ENCODE measurements at places on chromosomes 3 and 15.

DNA sequence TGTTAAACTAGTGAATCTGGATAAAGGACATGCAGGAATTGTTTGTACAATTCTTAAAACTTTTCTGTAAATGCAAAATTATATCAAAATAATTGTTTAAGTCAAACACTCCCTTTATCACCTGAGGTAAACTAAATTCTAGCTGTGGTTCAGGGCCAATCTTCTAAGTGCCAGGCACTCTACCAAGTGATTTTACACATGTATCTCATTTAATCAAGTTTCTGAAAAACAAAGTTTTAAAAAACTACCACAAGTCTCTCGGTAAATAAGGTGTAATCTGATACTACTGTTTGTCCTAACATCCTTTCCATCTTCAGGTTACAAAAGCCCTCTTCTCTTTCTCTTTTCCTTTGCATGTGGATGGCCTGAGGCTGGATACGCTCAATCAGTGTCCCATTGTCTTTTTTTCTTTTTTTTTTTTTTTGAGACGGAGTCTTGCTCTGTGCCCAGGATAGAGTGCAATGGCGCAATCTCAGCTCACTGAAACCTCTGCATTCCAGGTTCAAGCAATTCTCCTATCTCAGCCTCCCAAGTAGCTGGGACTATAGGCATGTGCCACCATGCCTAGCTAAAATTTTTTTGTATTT is 19.3 kb downstream of the IFT80 start:
- DNase-seq: no peak

GRCh38 chr15:70777170-70777926 is 14.0 kb upstream of the UACA start:
- no peak for DNase-seq

DNA sequence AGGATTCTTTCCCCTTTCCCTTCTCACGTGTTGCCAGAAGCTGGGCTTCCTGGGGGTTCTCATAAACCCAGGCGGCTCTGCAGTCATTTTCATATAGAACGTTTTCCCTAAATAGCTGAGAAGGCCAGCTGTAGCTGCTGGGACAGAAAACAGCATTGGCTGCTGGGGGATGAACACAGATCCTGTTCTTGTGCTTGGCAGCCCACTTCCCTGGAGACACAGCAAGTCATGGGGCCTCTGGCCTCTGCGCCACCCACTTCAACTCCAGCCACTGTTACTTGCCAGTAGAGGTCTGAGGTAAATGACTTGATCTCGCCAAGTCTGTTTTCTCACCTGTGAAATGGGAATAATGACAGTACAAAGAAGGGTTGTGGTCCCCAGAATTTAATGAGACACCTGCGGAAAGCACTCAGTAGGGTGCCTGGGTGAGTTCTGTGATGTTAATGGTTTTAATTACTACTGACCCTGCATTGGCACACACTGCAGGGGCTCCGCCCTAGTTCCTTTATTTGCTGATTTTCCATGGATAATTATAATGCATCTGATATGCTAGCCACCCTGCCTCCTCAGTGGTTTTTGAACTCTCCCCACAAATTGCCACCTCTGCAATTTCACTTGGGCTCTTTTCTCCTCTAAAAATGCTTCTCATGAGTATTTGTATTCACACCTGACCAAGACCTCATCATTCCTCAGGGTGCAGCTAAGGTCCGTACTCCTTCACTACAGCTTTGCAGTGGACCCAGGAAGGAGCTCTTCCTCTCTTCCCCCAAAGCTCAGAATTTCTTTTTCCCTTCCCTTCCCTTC is 274.7 kb downstream of the RPLP1 start:
- no peak for DNase-seq

DNA sequence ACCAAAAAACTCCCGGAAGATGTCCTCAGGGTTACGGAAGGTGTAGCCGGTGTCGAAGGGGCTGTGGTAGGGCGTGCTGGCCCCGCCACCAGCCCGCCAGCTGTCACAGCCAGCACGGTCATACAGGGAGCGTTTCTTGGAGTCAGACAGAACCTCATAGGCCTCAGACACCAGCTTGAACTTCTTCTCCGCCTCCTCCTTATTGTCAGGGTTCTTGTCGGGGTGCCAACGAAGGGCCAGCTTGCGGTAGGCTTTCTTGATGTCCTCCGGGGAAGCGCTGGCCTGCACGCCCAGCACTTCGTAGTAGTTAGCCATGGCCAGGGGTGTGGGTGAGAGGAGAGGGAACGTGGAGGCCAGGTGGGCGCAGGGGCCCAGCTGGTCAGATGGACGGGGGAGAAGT is 3.8 kb downstream of the DNAJB8 start:
- no peak for DNase-seq

- DNase-seq: no peak
Observed at GRCh38 chr3:139117136-139117675, 72.5 kb upstream of the PRR23C start.

DNA sequence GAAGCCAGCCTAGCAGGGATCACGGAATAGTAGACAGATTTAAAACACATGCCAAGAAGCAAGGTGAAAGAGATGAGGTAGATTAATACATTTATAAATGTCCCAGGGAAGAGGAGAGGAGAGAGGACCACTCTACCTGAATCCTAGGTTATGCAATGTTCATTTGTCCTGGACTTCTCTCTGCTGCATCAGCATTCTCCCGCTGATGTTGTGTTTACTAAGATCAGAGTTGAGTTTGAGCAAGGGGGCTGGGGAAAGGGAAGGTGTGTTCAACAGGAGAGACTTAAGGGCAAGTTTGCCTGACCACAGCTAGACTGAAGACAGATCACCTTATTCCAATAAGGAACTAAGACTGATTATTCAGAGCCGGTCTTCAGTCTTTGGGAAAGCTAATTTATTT is 1.1 kb upstream of the KPNA1 start:
- DNase-seq: no peak

- no peak for DNase-seq
Observed at GRCh38 chr3:4355401-4356219, 52.4 kb downstream of the SETMAR start.

GRCh38 chr3:125435231-125435630 is 60.1 kb upstream of the ZNF148 start:
- no peak for DNase-seq

DNA sequence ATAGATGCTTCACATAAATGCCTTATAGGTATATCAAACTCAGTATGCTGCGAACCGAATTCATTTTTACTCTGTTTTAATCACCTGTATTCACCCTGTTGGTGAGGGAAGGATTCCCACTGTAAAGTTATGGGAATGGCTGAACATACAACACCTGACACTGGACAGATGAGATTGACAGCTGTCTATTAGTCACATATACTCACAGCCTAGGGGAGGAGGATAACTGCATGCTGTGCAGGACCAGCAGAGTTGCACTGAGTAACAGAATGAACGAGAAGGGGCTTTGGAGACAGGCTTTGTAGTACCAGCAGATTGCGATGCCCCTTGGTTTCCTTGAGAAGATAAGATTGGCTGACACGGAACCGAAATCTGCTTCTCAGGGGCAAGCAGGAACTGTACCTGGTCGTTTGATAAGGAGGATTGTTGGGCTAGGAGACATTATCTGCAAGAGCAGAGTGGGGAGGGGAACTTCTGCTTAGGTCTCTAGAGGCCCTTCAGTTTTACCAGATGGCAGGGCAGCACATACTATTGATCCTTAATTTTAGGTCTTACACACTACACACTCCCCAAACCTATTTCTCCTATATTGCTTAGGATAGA is 43.5 kb upstream of the SLC22A13 start:
- no peak for DNase-seq

- no peak for DNase-seq
Observed at GRCh38 chr3:139533781-139534454, 5.6 kb downstream of the RBP1 start.

GRCh38 chr3:143311096-143311495 is 191.5 kb downstream of the CHST2 start:
- DNase-seq: no peak

DNA sequence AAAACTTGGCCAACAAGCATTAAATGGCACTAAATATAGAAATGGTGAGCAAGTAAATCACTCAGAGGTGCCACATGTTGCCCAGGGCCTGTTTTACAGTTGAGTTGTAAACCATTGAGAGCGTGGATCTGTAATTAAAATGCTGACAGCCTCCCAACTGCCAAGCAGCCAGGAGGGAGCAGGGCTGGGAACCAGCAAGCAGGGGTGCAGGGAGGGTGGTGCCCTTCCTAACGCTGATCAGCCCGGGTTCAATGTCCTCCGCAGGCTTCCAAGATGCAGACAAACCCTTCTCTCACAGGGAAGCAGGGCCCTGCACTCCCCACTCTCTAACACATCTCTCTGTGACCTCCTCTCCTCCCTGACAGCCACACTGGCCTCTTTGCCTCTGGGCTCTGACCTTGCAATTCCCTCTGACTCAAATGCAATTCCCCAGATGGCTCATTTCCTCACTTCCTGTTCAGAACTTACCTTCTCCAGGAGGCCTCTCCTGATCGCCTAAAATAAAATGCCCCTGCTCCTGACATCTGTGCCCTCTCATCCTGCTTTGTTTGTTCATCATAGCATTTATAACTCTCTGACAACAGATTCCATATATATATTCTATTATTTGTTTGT is 40.0 kb downstream of the WNT7A start:
- DNase-seq: no peak

DNA sequence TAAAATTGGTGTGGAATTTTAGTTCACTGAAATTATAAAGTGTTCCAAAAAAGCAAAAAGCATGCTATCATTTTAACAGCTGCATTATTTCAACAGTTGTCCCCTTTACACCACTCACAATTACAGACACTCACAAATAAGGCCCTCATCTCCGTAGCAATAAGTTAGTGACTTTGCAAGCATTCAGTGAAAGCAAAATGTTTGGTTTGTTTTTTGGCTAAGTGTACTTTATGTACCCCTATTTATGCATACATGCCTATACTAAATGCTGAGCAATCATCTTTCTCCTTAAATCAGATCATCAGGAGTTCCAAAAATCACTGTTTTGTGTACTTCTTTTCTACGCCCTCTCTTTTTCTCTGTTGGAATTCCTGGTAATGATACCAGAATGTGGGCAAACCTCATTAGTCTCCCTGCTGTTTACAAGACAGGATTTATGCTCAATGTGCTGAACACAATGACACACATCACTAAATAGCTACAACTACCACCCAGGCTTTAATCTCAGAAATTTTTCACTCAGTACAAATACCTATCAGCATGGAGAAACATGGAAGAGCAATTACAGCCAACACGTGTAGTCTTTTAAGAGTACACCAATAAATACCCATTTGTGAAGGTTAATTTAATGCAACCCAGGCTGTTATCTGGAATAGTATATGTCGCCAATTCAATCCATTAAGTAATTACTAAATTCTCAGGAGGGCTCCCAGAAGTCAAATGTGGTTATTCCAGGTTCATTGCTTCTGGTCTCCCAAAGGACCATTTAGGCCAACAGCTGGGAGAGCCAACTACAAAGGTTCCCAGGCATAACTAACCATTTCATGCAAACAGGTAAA is 12.0 kb downstream of the ALDH1A2 start:
- DNase-seq: no peak

GRCh38 chr3:53820084-53820483 is 26.1 kb downstream of the CHDH start:
- DNase-seq: no peak

- no peak for DNase-seq
Observed at GRCh38 chr3:2993736-2994135, 116.4 kb downstream of the IL5RA start.

GRCh38 chr3:101946906-101947305 is 97.6 kb downstream of the NFKBIZ start:
- no peak for DNase-seq

DNA sequence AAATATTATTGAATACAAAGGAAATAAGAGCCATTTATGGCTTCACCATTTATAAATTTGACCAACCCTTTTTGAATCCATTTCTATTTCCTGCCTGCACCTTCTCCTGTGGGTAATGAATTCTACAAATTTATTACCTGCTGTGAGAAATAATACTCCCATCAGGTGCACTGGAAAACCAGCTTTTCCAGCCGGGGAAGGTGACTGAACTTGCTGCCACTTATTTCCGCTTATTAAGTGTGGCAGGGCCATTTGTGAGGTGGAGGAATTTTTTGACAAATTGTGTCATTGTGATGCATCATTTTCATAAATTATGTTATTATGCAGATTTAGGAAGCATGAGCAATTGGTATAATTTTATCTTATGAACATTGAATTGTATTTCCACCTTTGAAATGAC is 151.1 kb downstream of the SQOR start:
- DNase-seq: no peak

DNA sequence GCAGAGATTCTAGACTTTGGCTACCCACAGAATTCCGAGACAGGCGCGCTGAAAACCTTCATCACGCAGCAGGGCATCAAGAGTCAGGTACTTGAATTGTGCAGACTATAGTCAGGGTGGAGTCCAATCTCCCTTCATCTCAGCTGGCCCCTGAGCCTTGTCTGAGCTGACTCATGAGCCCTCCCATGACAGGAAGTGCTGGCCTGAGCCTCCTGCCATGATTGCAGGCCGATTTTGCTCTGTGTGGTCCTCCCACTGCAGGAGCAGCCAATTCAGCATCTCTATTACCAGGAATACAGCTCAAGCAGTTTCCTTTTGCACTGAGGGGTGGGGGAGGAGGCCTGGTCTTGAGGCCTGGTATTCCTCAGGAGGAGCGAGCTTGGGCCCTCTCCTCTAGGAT is 5.5 kb downstream of the AP2M1 start:
- no peak for DNase-seq

DNA sequence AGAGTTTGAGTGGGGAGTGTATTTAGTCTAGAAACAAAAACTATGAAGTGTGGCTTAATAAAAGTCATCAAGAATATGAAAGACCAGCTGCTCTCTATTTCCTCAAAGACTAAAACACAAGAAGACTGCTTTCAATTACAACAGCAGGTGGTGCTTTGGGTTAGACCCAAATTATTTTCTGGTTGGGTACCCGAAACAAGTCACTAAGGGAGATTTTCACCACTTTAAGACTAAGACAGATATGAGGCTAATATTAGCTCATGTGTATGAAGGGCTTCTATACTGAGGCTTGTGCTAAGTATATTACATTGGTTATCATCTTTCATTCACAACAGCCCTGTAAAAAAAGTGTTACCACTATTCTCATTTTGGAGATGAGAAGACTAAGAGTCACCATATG is 43.1 kb downstream of the COL8A1 start:
- DNase-seq: no peak

GRCh38 chr3:193396451-193397244 is 18.1 kb upstream of the ATP13A5 start:
- DNase-seq: no peak

- no peak for DNase-seq
Observed at GRCh38 chr3:177934001-177934891, 602.0 kb upstream of the KCNMB2 start.

GRCh38 chr3:178421069-178421468 is 115.2 kb upstream of the KCNMB2 start:
- DNase-seq: no peak

DNA sequence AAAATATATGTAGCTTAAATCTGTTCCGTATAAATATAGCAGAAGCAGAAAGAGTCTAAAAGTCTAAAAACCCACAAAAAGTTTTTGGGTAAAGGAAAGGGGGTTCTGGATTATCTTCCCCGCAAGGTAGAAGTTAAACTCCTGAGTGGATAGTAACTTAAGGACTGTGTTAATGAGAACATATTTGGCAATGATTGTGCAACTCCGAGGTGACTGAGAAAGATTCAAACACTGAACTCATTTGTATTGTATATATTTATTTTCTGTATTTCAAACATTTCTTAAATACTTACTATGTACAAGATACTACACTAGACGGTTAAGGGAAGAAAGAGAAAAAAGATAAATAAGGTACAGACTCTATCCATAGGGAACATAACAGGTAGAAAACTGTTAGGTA is 72.7 kb upstream of the PPIB start:
- no peak for DNase-seq

GRCh38 chr3:5005367-5005766 is 26.1 kb downstream of the BHLHE40 start:
- no peak for DNase-seq

Measured in stimulated activated CD4-positive, alpha-beta T cell treated with anti-CD3 and anti-CD28 coated beads, TNF-alpha, amount 100 ng/mL, for 1 hour (primary cell).